Posterior vena cava (tissue), 2 donors: ENCODE measurements at places on chromosomes 7 and 10. TPM values are rescaled to one million over a fixed set of nuclear protein-coding genes. Genes with fewer than 3 reads are reported as not detected.
A peak's percentile ranks its signal among the peaks of the same experiment; 100 is the strongest.

DNA sequence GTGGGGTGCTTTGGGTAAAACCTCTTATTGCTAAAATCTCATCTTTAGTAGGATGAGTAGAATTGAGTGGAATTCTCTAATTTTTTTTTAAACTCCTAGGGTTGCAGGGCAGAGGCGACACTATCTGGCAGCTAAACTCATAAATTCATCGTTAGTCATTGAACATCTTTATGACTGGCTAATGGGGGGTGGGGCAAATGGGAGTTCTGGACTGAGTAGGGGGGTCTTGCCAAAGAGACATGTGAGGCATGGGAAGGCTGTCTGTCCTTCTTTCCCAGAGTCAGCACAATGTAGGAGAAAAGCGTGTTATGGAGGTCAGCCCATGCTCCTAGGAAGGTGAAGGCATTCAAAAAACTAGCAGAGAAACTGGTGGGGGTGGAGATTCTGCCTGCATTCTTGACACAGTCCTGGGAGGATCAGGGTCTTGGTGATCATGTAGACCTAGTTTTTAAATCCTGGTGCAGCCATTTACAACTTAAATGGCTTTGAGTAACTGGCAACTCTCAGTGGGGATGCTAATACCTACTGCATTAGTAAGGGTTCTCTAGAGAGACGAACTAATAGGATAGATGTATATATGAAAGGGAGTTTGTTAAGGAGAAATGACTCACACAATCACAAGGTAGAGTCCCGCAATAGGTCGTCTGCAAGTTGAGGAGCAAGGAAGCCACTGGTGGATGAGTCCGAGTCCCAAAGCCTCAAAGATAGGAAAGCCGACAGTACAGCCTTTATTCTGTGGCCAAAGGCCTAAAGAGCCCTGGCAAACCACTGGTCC lies 47.7 kb downstream of the EMX2 start:
- DNase-seq: no peak

Gene VPS50
- total RNA-seq: 25.8 TPM

Gene DYDC2
- total RNA-seq: not detected

Gene CALY
- total RNA-seq: not detected

DNA sequence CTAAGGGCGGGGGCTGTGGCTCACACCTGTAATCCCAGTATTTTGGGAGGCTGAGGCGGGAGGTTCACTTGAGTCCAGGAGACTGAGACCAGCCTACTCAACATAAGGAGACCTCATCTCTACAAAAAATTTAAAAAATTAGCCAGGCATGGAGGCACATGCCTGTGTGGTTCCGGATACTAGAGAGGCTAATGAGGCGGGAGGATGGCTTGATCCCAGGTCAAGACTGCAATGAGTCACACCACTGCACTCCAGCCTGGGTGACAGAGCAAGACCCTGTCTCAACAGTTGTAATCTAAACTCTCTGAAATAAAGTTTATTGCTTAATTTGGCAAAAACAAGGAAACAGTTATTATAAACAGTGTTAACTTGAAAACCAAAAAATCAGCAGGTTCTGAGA lies 123.3 kb downstream of the USP6NL start:
- no peak for DNase-seq

Gene CTAGE8
- 1.5 TPM for total RNA-seq

DNA sequence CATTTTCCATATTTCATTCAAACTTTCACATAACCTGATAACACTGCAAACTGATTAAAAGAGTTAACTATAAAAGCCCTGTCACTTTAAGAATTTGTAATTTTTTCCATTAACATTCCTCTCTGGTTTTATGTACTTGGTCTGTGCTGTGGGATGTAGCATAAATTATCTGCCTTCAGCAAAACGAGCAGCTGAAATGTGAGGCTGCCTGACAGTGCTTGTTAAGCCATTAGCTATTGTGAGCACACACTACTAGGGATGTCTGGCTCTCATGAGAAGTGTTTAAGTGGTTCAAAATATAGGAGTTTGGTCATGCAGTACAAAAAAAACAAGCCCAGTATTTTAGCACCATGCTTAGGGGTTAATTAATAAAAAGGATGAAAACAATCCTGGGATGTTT lies 63.0 kb downstream of the HOXA1 start:
- DNase-seq: no peak

- no peak for DNase-seq
Measured at GRCh38 chr7:107746006-107746405, 2.1 kb downstream of the CBLL1 start.

- no peak for DNase-seq
Measured at GRCh38 chr7:117946151-117946633, 73.0 kb upstream of the CTTNBP2 start.

Gene SLC13A1
- total RNA-seq: not detected

Gene CLDN15
- 5.1 TPM for total RNA-seq

- no peak for DNase-seq
Measured at GRCh38 chr10:101346177-101346576, 7.8 kb upstream of the BTRC start.

DNA sequence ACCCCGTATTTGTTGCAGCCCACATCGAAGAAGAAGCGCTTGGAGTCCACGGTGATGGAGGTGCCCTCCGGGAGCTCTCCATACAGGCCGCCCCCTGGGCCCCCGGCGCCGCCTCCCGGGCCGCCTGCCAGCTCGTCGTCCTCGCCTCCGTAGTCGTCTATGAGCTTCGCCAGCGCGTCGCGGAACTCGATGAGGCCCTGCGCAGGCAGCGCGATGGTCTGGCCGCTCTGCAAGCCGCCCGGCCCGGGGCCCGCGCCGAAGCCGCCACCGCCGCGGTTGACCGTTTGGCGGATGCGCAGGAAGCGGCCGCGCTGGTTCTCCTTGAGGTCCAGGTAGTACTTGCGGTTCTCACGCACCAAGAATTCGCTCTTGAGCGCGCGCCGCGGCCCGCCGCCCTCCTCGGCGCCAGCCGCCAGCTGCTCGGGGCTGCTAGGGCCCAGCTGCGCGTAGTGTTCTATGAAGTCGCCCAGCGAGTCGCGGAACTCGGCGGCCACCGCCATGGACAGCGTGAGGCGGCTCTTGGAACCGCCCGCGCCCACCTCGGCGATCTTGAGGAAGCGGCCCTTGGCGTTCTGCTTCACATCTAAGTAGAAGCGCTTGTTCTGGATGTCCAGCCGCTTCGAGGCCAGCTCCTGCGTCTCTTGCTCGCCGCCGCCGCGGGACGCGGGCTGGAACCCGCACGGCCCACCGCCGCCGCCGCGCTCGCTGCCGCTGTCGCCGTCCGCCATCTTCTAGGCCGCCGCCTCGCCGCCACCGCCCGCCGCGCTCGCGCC lies 523 bp downstream of the PURB start:
- peak; percentile 91 for DNase-seq

- peak; percentile 59 for DNase-seq
Measured at GRCh38 chr10:46220872-46221538, 65.8 kb upstream of the ANTXRL start.

GRCh38 chr7:142025896-142026295 lies 30.2 kb downstream of the MGAM start:
- no peak for DNase-seq

DNA sequence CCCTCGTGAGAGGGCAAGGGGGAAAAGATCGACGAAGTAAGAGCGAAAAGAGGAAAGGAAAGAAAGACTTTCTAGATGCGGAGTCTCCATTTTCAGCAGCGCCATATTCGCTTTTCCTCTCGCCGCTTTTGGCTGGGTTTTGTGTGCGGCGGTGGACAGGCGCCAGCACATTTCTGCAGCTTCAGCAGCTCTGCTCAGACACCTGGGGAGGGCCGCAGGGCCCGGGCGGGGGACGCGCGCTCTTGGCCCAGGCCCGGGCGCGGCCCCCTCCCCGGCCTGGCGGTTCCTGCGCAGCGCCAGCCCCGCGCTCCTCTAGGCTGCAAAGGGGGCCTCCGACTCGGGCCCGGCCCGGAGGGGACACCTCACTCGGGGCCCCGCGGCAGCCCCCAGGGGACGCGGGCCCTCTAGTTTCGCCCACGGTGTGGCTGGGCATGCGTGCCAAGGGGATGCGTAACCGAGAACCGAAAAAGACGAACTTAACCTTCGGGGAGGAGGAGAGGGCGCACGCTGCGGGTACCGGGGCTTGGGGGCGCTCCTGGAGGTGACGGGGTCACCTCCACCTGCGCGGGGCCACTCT lies 34.5 kb upstream of the EBLN1 start:
- DNase-seq: peak; percentile 86

Gene TMEM184A
- not detected for total RNA-seq

Gene EPO
- not detected for total RNA-seq

GRCh38 chr10:92756201-92757065 lies 66.7 kb downstream of the HHEX start:
- no peak for DNase-seq

GRCh38 chr10:77041636-77042258 lies 595.9 kb downstream of the KCNMA1 start:
- DNase-seq: no peak

- no peak for DNase-seq
Measured at GRCh38 chr10:117432866-117433265, 57.6 kb upstream of the PDZD8 start.

DNA sequence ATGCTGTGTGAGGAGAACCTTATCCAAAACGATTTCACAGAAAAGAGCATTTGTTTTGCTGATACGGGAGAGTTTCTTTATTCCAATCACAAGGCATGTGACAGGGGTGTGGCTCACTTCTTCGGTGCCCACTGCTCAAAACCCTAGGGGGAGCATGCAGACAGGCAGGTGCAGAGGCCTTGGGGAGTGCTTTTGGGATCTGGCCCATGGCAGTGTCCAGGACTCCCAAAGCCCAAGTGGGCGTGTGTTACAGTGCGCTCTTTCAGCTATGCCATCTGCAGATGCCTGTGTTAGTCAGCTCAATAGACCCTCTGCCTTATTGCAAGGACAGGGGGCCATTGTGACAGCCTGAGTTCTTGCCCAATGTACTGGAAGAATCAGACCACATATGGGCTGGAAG lies 94.8 kb downstream of the CSTF2T start:
- DNase-seq: no peak

DNA sequence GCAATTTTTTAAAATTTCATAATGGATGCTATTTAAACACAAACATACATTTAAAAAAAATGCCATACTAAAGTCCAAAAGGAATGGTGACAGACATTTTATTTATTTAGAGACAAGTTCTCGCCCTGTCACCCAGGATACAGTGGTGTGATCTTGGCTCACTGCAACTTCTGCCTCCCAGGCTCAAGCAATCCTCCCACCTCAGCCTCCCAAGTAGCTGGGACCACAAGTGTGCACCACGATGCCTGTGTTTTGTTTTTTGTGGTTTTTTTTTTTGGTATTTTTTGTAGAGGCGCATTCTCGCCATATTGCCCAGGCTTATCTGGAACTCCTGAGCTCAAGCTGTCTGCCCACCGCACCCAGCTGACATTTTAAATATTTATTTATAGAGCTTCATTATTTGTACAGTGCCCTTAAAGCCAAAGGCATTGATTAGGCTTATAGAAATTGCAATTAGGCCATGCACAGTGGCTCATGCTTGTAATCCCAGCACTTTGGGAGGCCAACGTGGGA lies 703.5 kb downstream of the AUTS2 start:
- DNase-seq: no peak

GRCh38 chr10:68103901-68104300 lies 5.4 kb upstream of the MYPN start:
- no peak for DNase-seq

DNA sequence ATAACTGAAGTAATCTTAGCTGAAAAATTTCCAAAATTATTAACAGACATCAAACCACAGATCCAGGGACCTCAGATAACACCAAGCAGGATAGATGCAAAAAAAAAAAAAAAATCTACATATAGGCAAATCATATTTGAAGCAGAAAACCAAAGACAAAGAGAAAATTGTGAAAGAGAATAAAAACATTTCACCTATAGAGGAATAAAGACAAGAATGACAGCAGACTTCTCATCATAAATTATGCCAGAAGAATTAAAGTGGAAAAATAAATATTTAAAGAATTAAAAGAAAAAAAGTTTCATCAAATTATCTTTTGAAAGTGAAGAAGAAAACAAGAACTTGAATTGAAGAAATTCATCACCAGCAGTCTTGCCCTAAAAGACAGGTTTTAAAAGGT lies 467.5 kb downstream of the GPAM start:
- no peak for DNase-seq

Gene TAC1
- total RNA-seq: 0.19 TPM

DNA sequence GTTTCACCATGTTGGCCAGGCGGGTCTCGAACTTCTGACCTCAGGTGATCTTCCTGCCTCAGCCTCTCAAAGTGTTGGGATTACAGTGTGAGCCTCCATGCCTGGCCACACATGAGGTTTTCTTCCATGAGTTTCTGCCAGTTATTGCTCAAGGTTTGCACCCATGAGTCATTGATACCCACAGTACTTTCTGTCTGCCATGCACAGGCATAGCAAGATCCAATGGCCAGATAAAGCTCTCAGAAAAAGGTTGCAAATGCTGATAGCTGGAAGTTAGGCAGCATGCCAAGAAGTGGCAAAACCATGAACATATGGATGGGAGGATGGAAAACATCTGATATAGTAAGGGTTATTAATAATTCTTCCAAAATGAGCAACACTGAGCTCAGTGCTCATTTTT lies 298.7 kb upstream of the NRG3 start:
- no peak for DNase-seq

Gene SAMD9L
- 13.4 TPM for total RNA-seq

Gene SERPINE1
- total RNA-seq: 77.3 TPM

- no peak for DNase-seq
Measured at GRCh38 chr7:92276460-92276864, 30.7 kb downstream of the ANKIB1 start.

GRCh38 chr7:140672382-140673062 lies at the start of gene ADCK2:
ADCK2 (plus strand) TSS chr7:140672945; CDS start chr7:140673331, 386 bp downstream.
- peak; percentile 86 for DNase-seq

Gene CDC14C
- total RNA-seq: not detected

GRCh38 chr7:130387628-130388403 lies 7.5 kb downstream of the CPA1 start:
- DNase-seq: peak; percentile 45

DNA sequence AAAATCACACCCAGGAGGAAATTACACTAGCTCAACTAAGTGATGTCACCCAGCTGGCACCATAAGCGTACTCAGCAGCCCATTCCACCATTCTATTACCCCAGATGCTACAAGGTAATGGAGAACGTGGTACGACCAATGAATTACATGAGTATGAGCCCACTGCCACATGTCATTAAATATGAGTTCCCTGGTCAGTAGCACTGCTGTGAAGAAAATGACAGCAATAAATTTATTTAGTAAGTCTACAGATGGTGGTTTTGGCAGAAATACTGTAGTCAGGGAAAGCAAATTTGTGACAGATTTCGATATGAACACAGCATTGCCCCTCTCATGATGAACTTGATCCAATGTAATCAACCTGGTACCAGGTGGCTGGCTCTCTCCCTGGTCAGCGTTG lies 154.2 kb downstream of the VWC2 start:
- no peak for DNase-seq

DNA sequence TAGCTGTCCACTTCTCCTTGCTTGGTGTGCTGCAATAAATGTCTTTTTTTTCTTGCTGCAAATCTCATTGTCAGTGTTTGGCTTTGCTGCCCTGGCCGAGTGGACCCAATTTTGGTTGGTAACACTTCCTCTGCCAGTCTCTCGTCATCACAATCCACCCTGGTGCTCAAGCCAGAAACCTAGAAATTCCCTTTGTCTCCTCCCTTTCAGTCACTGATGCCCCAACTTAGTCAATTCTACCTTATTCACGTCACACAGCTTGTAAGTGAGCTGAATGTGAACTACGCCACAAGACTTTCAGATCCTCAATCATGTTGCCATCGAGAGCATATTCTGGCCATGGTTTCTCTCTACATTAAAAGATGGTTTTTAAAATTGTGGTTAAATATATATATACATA lies 13.0 kb upstream of the FRA10AC1 start:
- DNase-seq: no peak
